Endothelial cell (in vitro differentiated cells): ENCODE measurements at places on chromosomes 7 and 10. TPM values are rescaled to one million over a fixed set of nuclear protein-coding genes. Genes with fewer than 3 reads are reported as not detected.

- DNase-seq, result no peak
Measured at GRCh38 chr7:134827889-134828288, 48.5 kb downstream of the CALD1 start.

DNA sequence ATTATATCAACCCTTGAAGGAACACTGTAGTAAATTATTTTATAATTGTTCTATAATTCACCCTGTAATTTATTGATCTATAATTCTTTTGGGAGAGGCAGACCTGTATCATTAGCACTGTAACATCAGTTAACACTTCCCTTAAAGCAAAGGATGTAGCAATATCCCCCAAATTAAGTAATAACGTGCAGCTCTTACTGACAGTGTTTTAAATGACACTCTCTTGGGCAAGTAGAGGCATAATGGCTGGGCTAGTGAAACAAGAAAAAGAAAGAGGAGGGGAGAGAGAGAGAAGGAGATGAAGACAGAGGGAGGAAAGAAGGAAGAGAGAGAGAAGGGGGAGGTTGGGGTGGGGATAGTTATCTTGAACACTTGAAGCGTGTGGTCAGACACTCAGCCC is 161.0 kb upstream of the RNF32 start:
- DNase-seq, result no peak

DNA sequence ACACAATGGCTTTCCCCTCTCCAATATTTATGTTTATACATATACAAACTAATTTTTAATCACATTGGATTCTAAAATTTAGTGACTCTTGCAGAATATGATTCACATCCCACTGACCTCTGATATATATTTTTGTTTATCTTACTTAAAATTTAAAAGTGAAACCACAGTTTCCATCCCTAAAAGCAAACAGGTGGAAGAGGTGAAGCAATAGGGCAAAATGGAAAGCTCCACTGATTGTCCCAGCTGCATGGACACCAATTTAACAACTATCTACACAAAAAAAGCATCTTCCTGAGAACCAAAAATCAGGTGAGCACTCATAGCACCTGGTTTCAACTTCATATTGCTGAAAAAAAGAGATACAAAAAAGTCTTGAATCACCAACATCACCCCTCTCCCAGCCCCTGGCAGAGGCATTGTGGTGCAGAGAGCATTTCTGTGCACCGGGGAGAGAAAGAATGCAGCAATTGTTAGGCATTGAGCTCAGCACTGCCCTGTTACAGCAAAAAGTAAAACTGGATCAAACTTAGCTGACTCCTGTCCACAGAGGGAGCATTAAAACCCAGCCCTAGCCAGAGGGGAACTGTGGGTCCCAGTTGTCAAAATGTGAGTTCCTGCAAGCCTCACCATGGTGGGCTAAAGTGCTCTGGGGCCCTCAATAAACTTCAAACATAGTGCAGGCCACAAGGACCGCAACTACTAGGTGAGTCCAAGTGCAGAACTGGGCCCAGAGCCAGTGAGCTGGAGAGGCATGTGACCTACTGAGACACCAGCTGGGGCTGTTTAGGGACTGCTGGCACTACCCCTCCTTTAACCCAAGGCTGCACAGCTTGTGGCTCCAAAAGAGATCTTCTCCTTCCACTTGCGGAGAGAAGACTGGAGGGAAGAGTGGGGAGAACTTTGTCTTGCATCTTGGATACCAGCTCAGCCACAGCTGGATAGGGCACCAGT is 92.1 kb downstream of the SIRT1 start:
- DNase-seq, result no peak

GRCh38 chr7:94483843-94484242 is 25.8 kb upstream of the CASD1 start:
- no peak for DNase-seq

- DNase-seq, result no peak
Measured at GRCh38 chr10:86918022-86918471, 39.4 kb downstream of the MMRN2 start.

- no peak for DNase-seq
Measured at GRCh38 chr10:30724296-30724695, 94.7 kb upstream of the LYZL2 start.

GRCh38 chr10:58734116-58734515 is 221.4 kb downstream of the BICC1 start:
- no peak for DNase-seq

GRCh38 chr7:65902306-65902705 is 29.4 kb downstream of the VKORC1L1 start:
- DNase-seq, result no peak

DNA sequence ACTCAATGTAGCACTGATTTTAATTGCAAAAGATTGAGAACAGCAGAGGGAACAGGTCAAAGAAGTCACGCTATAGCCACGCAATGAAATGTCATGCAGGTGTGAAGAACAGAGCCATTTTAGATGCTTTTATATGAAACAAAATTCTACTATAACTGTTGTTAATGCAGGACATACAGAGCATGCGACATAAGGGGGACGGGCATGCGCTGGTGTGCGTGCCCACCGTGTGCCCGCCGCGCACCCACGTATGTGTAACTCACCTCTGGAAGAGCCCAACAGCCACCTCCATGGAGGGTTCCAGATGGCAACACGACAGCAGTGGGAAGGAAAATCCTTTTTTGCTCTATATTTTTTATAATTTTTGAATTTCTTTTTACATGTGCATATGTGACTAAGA is 410.0 kb upstream of the RNF32 start:
- no peak for DNase-seq

DNA sequence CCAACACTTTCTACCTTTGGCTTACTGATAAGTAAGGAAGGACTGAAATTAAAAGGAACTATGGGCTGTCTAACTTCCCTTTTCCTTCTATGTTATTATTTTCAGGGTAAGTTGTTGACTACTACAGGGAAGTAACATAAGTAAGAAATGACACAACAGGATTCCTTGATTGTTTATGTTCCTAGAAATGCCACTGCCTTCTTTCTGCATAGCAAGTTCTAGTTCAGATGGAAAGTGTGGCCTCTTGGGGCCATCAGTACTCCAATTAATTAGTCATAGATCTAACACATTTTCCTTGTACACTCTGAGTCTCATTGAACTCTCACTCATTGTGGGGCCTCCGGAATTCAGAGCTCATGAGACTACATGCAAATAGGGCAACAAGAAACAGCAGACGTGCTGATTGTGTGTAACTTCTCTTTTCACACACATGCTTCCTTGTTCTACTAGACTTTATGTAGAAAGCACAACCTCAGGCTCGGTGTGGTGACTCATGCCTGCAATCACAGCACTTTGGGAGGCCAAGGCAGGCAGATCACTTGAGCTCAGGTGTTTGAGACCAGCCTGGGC is 35.3 kb upstream of the HIBADH start:
- DNase-seq, result no peak

- DNase-seq, result no peak
Measured at GRCh38 chr10:126104767-126105166, 208.4 kb downstream of the FANK1 start.

DNA sequence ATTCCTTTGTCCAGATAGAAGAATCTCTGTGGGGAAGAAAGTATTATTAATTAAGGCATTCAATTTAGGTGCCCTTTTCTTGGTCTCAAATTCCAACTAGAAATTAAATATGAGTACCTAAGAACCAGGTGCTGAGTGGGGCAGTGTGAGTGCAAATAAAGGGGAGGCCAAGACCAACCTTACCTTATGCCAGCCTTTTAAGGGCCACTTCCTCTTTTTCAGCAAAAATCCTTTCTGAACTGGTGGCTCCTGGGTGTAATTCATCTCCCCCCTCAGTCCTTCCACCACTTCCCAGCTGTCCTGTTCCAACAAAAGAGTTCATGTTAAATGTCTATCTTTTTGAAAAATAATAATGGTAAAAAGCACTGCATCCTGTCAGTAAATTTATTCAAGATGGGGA is 108.2 kb downstream of the OSBPL3 start:
- DNase-seq, result no peak

GRCh38 chr7:132130497-132130896 is 445.8 kb downstream of the PLXNA4 start:
- no peak for DNase-seq

The STEAP4 gene
- 0.54 TPM for total RNA-seq

The JMJD1C gene
- 83.7 TPM for total RNA-seq

The TDRD1 gene
- 0.18 TPM for total RNA-seq

The FAM131B gene
- 1.0 TPM for total RNA-seq

The FAM25G gene
- not detected for total RNA-seq

The RP9 gene
- total RNA-seq, result 25.4 TPM

The ZP3 gene
- total RNA-seq, result 105 TPM

The GPNMB gene
- total RNA-seq, result 0.49 TPM

The HMX2 gene
- total RNA-seq, result not detected

The DRGX gene
- total RNA-seq, result not detected
